CD4-positive, alpha-beta T cell treated with Interleukin-17A for 1 hour (primary cell): ENCODE measurements at places on chromosomes 13 and 19.

DNA sequence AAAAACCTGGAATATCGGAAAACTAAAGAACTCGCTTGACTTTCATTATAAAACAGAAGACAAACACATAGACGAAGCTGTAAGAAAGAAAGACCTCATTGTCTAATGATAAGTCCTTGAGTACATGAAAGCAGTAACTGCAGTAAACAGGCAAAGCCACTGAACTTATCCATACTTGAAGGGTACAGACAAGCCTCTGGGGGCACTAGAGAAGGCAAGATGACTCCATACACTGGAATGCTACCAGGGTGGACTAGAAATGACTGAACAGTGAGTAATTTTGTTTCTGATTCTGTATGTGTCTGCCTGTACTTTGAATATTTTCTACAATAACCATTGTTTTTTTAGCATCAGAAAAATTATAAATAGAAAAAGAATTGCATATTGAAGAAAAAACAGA lies 507.9 kb downstream of the UQCRFS1 start:
- no peak for DNase-seq

DNA sequence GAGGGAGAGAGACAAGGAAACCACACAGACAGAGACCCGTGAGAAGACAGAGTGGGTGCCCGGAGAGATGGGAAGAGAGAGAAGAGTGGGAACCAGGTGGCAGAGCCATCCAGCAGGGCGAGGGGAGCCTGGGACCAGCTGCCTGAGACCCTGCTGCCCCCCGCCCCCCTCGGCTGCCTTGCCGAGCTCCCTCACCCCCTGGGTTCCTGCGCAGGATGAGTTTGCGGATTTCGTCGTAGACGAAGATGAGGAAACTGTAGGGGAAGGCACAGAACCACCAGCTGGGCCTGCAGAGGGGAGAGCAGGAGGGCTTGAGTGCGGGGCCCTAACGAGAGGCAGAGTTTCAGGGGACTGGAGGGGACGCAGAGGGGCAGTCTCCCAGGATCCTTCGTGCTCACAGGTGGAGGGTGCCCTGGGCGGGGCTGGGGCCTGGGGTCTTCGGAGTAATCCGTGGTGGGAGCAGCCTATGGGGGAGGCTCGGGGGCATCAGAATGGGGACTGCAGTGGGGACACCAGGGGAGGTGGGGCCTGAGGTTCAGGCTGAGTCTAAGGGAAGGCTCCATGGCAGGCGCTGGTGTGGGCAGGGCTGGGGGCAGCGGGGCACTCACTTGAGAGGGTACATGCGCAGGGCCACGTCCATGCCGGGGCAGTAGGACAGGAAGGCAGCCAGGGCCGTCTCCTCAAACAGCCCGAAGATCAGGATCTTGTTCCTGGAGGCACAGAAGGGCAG lies 8.1 kb upstream of the RABAC1 start:
- DNase-seq, result no peak

DNA sequence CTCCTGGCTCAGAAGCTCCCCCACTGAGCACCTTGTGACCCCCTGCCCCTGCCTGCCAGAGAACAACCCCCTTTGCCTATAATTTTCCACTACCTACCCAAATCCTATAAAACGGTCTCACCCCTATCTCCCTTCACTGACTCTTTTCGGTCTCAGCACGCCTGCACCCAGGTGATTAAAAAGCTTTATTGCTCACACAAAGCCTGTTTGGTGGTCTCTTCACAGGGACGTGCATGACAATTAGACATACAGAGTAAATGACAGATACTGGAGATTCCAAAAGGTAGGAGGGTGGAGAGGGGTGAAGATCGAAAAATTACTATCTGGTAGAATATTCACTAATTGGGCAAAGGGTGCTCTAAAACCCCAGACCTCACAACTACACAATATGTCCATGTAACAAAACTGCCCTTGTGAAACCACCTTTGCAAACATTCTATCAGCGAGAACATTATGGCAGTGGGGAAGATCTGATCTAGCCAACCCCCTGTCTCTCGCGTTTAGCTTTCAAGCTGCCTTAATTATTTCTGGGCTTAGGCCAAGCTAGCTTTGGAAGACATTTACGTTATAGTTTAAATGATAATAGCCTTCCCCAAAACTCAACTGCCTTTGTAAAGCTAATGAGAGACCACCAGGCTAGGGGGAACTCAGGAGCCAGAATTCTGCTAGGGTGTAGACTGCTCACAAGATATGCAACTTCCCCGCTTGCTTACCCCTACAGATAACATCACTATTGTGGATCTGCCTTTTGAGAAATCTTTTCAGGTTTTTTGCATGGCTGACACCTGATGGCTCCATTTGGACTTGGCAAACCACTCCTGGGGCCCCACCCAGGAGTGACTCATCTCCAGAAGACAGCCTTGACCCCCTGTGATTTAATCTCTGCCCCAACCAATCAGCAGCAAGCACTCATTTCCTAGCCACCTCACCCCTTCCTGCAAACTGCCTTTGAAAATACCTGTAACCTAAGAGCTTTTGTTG lies 1534.0 kb upstream of the SPRY2 start:
- DNase-seq, result no peak

GRCh38 chr19:19552798-19553197 lies 14.7 kb downstream of the CILP2 start:
- peak; percentile 21 for DNase-seq

DNA sequence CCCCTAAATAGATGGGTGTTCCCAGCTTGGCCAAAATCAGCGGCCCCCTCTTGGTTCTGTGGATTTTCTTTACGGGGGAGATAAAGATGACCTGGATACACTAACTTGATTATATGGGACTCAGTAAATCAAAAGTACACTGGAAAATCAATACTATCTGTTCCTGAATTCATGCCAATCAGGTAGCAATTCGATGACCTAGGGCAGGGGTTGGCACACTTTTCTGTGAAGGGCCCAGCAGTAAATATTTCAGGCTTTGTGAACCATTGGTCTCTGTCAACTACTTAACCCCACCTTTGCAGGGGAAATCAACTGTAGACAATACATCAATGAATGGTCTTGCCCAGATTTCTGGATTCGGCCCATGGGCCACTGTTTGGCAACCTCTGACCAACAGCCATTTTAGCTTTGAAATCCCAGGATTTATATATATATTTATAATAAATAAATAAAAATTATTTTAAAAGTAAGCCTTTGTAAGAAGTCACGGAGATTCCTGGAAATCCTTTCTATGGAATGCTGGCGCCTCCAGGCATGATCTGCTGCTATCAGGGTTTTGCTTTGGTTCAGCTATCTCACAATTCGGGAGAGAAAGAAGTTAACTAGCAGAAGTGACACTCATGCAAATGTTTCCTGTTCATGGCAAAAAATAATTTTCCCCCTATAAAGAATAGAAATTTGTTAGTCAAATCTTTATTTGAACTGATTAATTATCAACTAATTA lies 32.8 kb downstream of the SLC15A1 start:
- DNase-seq, result no peak

GRCh38 chr13:99354371-99354951 lies 47.3 kb upstream of the GPR183 start:
- DNase-seq, result peak; percentile 36

GRCh38 chr19:48064509-48064908 lies 20.6 kb upstream of the CABP5 start:
- DNase-seq, result no peak

- no peak for DNase-seq
These were observed 1314.9 kb downstream of the PCDH9 start for GRCh38 chr13:65915195-65915594.

GRCh38 chr13:24131749-24132148 lies 28.8 kb upstream of the SPATA13 start:
- no peak for DNase-seq

- DNase-seq, result no peak
These were observed 47.7 kb upstream of the RGCC start for GRCh38 chr13:41409611-41410010.

- no peak for DNase-seq
These were observed 875.4 kb downstream of the SLITRK6 start for GRCh38 chr13:84923831-84924230.

GRCh38 chr13:20340136-20340758 lies 108.1 kb upstream of the GJB6 start:
- no peak for DNase-seq

DNA sequence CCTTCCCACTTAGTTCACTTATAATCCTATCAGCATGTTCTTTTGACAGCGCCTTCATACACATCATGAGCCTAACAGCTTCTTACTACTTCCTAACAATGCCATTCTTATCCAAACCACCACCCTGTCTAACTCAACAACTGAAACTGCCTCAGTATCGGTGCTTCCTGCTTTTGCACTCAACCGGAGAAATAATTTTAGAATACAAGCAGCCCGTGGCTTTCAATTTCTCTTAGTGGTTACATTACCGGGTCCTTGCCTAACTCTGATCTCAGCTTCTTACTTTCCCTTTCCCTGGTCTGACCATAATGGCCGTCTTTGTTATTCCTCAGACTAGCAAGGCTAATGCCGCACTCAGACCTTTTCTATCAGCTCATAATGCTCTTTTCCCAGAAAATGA lies 17.0 kb downstream of the ZFP82 start:
- no peak for DNase-seq

GRCh38 chr19:6719992-6720368 lies 470 bp downstream of the C3 start:
- DNase-seq, result no peak

GRCh38 chr13:74682746-74683145 lies 548.5 kb upstream of the KLF12 start:
- no peak for DNase-seq

- no peak for DNase-seq
These were observed 5.1 kb upstream of the TPM4 start for GRCh38 chr19:16071072-16071691.

DNA sequence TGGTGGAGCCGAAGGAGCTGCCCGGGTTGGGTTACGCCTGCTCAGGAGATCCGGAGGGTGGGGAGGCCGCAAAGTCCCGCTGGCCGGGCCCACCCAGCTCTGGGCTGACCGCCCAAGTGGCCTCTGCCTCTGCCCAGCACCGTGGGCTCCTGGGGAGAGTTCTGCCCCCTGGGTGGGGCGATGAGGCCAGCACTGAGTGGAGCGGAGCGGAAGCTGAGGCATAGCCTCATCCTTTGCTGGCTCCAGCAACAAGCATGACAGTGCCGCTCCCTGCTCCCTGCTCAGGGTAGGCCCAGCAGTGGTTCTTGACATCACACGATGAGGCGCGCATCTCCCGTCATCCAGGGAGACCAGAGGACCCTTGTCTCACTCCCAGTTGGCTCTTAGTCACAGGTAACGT lies 22.5 kb downstream of the CCDC8 start:
- DNase-seq, result no peak

DNA sequence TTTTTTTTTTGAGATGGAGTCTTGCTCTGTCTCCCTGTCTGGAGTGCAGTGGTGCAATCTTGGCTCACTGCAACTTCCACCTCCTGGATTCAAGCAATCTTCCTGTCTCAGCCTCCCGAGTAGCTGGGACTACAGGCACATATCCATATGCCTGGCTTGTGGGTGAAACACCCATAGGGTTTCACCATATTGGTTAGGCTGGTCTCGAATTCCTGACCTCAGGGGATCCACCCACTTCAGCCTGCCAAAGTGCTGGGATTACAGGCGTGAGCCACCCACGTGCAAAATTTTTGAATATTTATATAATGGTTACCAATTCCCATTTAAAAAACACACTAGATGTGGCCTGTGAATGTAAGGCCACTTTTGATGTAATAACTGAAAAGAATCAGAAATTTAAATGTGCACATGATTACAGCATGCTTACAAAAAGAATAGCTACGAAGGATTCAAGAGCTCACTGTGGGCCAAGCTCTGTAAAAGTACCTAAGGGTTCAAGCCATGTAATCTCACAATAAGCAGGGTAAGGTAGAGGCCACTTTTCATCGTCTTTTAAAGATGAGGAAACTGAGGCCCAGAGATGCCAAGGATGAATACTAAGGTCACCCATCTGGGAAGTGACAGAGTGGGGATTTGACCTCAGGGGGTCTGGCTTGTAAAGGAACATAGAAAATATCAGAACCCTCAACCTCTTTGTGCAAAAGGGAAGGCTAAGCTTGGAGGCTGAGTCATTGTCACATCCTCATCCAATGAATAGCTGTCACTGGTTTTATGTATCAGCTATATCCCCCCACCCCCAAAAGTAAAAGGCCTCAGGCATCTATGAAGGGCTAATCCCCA lies 17.8 kb downstream of the TNFSF14 start:
- no peak for DNase-seq

- DNase-seq, result no peak
These were observed at the start of gene F7 for GRCh38 chr13:113105032-113105920. Gene F7 (plus strand): TSS chr13:113105791. CDS start chr13:113105842, 51 bp downstream.

DNA sequence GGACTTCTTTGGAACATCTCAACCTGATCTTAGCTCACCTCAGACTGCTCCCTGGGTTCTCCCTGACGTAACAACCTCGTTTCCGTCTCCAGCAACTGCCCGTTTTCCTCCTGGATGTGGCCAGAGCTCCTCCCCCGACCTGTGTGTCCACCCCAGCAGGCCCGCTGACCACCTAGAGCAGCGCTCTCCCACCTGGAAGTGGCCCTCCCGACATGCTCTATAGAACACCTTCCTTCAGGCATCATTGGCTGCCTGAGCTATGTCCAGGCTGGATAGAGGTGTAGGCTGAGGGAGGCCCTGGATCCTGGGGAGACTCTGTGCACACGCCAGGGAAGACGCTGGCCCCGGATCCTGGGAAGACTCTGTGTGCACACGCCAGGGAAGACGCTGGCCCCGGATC lies 81.3 kb downstream of the TEX29 start:
- DNase-seq, result no peak

DNA sequence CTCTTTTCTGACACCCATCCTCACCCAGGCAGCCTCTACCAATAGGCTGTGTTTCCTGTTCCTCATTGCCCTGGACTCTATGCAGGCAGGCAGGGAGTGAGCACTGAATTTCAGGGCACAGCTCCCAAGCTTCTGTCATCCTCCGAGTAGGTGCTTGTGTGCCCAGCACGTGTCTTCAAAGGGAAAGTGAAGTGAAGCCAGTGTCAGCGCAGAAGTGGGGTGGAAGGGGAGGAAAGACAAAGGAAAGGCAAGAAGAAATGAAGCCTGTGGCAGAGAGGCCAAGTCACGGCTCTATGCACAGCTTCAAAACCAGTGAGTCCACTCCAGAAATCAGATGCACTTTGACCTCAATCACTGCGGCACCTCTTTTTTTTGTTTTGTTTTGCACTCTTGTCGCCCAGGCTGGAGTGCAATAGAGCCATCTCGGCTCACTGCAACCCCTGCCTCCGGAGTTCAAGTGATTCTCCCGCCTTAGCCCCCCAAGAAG lies 16.9 kb downstream of the CEBPA start:
- DNase-seq, result no peak

- DNase-seq, result peak; percentile 14
These were observed 8.0 kb upstream of the POU2F2 start for GRCh38 chr19:42140125-42140754.

DNA sequence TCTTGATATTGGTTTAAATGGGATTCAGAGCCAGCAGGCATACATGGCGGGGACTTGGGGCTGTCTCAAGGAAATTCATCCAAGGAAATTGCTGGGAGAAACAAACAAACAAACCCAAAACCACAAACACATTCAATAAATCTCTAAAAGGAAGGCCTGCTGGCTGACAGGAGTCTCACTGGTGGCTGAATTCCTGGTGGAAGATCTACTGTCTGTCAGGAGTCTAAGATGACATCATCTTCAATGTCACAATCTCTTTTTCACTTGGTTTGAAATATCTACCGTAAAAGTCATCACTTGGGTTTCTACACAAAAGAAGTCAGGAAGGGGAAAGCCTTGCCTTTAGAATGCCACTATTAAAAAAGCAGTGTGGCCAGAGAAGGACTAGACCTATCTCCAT lies 87.9 kb downstream of the KLF5 start:
- no peak for DNase-seq
